NCI-H2171 (cell line): ENCODE measurements at places on chromosomes 16 and 17.

DNA sequence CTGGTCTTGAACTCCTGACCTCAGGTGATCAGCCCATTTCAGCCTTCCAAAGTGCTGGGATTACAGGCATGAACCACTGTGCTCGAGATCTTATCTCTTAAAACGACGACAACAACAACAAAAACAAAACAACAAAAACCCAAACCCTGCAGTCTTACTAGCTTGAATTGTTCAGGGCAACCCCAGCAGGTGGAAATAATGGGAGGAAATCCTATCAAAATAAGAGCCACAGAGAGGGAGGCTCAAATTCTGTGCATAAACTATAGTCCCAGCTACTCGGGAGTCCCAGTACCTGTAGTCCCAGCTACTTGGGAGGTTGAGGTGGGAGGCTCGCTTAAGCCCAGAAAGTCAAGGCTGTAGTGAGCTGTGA is 16.5 kb upstream of the ATP6V0A1 start:
- no peak for DNase-seq

DNA sequence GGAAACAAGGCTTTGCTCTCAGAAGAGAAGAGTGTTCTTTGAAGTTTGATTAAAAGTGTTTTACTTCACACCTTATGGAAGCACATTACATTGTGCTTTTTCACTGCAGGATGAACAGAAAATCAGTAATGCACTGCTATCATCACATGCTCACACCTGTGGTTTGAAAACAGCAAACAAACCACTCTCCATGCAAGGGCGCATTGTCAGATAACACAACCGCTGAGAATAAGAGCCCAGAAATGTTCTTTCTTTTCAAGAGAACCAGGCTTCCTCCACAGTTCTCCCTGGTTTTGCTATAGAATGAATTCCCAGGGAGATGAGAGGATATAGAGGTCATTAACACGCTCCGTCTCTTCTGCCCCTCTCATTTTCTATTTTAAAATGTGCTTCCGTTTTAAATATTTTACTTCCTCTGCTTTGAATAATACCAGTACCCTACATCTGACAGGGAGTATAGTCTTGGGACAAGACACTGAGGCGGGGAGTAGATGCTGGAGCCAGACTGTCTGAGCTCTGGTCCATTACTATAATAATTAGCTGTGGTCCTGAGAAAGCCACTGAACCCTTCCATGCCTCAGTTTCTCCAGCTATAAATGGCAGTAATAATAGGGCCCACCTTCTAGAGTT is 71.6 kb downstream of the CDK5R1 start:
- DNase-seq = no peak

DNA sequence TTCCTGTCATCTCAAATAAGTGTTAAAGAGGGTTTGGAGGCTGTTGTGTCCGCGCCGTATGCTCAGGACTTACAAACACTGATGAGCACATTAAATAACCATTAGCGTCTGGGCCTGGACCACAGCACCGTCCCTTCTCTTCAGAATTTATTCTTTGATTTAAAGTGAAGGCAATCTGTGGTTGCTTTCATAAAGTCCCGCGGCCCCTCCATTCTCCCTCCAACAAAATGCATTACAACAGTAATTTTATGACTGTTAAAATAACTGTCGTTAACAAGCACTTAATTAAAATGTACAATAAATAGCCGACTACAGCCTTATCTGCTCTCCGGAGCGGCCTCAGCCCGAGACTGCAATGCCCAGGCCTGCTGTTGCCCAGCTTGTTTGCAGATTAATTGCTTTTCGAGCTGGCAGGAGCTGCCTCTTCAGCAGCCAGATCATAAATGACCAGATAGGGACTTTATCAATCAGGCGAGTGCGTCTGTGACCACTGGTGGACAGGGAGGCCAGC is 30.6 kb upstream of the IRX3 start:
- DNase-seq = no peak

GRCh38 chr16:72856797-72857196 is 191.1 kb downstream of the ZFHX3 start:
- no peak for DNase-seq

GRCh38 chr17:48985436-48986245 is 11.5 kb upstream of the IGF2BP1 start:
- DNase-seq = no peak

DNA sequence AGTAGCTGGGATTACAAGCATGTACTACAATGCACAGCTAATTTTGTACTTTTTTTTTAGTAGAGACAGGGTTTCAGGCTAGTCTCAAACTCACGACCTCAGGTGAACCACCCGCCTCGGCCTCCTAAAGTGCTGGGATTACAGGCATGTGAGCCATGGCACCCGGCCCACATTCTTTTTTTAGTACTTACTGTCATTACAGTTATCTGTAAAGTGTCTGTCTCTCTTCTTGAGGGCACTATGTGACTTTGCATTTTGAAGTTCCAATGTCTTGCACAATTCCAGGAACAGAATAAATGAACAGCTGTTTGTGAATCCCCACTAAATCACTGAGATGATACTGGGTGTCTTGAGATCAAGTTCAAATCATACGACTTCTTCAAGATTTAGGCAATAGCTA is 1540.3 kb downstream of the CDH11 start:
- DNase-seq = no peak
